ENCODE measurements at places on chromosomes 7 and 10.

DNA sequence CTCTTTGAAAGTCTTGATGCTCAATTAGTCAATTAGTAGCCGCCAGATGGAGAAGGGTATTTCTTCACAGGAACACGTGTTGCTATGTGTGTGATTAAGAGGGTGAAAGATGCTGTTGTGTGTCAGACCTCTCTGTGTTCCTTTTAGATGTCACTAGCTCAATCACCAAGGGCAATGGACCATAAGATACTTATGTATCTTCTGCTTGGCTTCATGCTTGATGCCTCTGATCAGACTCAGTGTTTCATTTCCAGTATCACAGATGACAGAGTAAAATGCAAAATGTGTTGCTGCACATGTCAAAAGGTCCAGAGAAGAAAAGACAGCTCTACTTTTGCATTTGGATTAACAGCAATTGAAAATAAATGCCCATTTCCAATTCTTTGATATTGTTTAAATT lies 865.9 kb downstream of the CNTNAP2 start:
- DNase-seq = no peak

DNA sequence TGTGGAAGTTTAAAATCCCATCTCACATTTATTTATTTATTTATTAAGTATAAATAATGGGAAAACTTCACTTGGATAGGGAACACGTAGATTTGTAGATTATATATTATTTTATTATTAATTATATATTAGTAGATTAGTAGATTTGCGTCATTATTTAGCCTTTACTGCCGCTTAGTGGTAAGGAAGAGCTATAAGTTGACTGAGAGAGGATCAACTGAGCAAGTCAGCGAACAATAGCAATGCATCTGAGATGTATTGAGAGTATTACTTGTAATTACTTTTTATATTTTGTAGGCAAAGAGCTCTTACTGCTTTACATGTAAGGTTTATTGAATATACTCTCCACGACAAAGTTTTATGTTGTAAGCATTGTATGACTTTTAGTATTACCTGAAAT lies 244.5 kb upstream of the ANKRD30A start:
- DNase-seq = no peak

DNA sequence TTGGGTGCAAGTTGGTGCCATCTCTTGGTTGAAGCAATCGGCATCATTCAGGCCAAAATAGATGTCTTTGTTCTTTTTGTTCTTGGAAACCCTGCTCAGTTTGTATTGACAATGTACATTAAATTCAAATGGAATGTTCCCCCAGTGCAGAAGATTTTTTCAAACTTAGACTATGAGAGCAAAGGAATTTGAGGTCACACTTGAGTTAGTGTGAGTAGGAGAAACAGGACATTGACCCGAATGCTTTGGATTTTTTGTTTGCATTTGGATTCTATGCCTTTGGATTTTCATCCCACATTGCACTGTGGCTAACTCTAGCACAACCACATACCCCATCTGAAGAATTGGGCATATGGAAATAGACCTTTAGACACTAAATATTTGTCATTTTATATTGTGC lies 480.0 kb downstream of the GALNT17 start:
- no peak for DNase-seq

DNA sequence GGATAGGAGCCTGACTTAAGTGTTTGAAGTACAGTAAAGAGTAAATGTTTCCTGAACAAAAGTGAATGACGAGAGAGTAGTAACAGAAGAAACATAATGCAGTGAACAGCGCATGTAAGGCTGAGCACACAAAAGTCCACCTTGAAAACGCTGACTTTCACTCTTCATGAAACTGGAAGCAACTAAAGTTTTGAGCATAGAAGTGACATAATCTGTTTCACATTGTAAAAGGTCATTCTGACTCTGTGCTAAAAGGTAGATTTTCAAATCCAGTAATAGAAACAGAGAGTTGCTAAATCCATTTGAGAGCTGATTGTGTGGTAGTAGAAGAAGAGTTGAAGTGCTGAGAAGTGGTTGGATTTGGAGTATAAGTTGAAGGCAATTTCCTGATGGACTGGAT lies 1037.0 kb downstream of the CNTNAP2 start:
- no peak for DNase-seq

DNA sequence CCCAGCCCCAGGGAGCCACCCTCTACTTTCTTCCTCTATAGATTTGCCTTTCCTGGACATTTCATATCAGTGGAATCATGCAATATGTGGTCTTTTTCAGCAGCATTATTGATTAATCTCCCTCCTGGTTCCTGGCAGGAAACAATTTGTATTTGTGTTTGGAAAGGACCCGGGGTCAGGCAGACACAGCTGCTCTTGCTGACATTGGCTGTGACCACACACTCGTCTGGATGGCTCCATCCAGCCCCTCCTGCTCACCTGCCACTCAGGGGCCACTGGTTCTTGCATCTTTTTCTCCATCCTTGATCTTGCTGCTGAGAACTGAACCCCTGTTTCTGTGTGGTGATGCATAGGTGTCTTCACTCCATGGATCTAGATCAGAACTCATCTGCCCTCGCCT lies 176.6 kb upstream of the MKI67 start:
- no peak for DNase-seq

- DNase-seq = no peak
Measured at GRCh38 chr10:4062072-4062471, 277.1 kb upstream of the KLF6 start.

GRCh38 chr7:150313870-150314269 lies 9.3 kb upstream of the LRRC61 start:
- DNase-seq = no peak

Measured in GDM1 (cell line).